Stimulated activated naive B cell treated with anti-CD40 and anti-IgM and Interleukin-4, amounts not matched to agents 10 μg/mL and 1 μg/mL and 100 μg/mL, for 72 hours (primary cell): ENCODE measurements at places on chromosomes 3 and 15.

- DNase-seq: no peak
These were observed 150.9 kb downstream of the TPRA1 start for GRCh38 chr3:127439621-127440020.

DNA sequence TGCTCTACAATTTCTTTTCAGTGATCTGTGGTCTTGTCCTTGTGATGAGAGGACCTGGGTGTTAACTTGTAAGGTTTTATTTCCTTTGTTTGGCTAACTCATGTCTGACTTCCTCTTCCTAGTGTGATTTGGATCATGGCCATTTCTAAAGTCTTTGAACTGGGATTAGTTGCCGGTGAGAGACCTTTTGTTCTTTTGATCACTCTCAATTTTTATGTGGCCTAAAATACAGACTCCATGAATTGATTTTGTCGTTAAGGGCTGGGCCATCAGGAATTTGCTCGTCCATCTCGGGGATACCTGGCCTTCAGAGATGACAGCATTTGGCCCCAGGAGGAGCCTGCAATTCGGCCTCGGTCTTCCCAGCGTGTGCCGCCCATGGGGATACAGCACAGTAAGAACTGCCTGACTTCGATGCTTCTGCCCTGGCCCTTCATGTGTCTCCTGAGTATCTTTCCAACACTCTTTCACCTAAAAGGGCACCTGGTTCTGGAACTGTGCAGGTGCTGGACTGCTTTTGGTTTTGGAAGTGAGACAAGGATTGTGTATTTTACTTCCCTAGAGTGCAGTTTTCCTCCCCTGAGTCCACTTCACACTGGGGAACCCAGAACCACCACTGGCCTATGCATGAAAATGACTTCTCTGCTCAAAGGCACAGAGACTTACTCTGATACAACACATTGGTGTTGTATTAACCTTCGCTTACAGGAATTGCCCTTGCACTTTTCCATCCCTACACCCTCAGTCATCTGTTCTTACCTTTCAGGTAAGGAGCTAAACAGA lies 13.1 kb upstream of the LRRC2 start:
- no peak for DNase-seq

GRCh38 chr3:10353160-10353559 lies 32.2 kb upstream of the SEC13 start:
- DNase-seq: no peak

DNA sequence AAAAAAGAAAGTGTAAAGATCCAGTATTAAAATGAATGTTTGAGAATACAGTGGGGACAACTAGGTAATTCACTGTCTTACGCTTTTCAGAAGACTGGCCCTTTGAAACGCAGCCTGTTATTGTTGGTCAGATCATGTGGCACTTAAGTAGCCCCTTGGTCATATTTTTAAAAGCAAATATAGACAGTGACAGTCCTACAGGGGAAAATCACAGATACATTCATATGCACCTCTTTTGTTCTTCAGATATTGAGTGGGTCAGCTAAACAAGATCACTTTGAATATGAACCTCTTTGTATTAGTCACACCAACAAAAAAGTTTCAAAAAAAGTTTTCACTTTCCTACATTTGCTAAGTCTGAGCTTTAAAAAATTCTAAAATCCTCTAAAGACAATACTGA lies 36.0 kb downstream of the TIGIT start:
- DNase-seq: no peak

DNA sequence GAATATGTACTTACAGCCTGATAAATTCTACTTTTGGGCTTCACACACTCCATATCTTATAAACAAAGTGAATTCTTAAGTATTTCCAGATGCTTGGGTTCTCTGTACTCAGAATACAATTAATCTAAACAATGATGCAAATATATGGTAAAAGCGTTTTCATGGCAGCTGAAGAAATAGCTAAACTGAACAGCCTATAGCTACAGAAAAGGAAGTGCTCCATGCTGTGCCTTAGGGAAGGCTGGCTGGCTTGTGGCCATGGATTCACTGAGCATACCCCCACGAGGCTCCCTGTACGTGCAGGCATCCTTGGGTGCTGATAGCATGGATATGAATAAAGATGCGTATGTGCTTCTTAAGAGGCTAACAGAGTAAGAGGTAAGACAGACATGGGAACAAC lies 264.0 kb downstream of the KLF13 start:
- DNase-seq: no peak

DNA sequence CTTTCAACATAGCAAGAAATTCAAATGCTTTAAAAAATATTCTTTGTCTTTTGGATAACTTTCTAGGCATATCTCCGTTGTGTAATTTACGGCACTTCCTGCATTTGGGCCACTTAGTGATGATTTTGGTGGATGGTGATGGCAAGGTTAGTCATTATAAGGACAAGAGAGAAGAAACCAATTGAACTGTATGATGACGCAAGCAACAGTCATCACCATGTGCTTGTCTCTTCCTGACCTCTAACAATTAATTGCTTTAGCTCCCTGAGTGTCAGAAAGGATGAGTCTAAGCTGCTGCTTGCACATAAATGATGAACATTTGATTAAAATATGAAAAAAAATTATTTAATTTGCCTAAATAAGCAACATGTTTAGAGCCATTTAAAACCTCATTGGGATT lies 11.3 kb upstream of the P2RY12 start:
- no peak for DNase-seq

- no peak for DNase-seq
These were observed 85.9 kb upstream of the IGF1R start for GRCh38 chr15:98562331-98562937.

DNA sequence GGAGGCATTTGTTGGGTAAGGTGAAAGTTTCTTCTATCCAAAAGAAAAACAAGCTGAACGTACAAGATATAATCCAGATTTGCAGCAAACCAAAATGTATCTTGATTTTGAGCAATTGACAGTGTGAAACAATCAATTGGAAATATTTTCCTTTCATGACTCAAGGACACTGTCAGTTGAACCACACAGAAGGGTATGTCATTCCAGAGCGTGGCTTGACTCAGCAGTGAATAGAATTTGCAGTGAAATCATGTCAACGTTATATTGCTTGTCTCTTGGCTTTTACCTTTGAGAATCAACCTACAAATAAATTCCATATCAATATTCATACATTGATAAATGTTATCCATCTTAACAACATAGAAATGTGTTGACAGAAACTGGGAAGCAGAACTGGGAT lies 78.2 kb downstream of the TM2D3 start:
- DNase-seq: no peak

DNA sequence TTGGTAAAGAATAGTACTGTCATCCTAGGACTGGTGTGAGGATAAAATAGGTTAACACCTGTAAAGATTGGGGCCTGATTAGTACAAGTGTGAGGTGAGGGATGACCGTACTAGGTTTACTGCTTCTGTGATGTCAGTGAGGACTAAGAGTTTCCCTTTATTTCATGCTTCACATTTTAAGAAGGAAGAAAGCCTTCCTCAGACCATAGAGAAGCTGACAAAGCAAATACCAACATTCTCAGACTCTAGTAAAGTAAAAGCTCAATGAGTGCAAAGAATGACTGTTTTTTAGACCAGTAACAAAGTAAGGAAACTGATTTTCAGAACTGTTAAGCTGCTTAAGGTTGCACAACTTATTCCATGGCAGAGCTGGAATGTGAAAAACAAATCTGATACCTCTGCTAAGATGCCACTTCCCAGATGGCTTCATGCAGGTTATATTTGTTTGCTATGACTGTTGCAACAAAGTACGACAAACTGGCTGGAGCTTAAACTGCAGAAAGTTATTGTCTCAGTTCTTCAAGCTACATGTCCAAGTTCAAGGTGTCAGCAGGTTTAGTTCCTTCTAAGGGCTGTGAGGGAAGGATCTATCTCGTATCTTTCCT lies 354.9 kb downstream of the RSL24D1 start:
- DNase-seq: no peak

DNA sequence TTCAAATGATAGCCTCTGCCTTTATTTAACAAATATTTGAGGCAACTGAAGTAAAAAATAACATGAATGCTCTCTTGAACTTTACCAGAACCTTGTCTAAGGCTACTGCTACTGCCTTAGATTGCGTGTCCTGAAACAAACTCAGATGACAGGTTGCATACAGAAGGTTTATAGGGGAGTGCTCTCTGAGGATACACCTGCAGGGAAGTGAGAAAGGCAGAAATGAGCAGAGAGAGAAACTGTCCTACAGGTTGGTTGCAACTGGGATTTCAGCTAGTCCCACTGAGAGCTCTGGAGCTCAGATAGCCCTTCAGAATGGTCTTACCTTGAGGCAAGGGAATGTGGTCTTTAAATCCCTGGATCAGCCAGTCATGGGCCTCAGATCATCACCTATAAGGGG lies 165.5 kb downstream of the IL5RA start:
- DNase-seq: no peak

- peak; percentile 26 for DNase-seq
These were observed 1.2 kb downstream of the SIDT1 start for GRCh38 chr3:113533534-113533892.

DNA sequence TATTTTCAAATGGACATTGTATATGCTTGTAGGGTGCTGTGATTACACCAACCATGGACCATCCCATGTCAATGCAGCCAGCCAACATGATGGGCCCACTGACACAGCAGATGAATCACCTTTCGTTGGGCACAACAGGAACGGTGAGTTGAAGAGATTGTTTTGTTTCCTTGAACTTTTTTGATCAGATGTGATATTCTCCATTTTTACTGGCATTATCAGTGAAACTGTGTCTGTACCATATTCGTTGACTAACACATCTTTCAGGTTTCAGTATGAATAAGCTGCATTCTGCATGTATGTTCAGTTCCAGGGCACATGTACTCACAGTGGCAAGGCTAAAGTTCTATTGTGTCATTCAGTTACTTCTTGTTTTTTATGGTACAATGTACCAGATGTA lies 655.2 kb downstream of the RBMS3 start:
- no peak for DNase-seq

DNA sequence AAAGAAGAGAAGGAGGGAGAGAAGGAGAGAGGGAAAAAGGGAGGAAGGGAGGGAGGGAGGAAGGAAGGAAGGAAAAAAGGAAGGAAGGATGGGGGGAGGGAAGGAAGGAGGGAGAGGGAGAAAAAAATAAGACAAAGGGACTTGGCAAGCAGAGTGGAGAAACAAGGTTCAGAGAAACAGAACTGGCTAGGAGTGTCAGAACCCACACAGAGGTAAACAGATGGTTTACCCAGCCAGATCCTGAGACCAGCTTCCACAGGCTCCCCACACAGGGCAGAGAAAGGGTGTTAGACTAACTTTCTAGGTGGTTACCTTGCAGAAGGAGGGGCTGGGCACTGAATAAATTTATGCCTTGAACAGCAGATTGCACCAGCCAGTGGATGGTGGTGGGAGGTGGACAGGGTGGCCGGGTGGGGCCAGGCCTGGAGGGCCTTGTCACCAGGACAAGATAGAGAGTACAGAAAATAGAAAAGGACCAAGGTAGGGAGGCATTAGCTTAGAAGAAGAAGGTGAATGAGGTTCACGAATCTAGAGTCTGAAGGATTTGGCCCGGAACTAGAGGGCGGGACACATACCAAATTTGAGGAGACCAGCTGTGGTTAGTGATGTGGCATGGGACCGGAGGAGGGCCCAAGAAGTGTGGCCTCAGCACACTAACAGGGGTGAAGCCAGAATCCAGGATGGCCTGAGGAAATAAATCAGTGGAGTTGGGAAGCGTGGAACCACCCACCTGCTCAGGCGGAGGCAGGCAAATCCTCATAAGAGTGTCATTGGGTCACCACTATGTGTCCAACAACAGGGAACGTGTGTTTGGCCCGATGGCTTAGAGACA lies 1.2 kb upstream of the TM4SF1 start:
- DNase-seq: no peak

DNA sequence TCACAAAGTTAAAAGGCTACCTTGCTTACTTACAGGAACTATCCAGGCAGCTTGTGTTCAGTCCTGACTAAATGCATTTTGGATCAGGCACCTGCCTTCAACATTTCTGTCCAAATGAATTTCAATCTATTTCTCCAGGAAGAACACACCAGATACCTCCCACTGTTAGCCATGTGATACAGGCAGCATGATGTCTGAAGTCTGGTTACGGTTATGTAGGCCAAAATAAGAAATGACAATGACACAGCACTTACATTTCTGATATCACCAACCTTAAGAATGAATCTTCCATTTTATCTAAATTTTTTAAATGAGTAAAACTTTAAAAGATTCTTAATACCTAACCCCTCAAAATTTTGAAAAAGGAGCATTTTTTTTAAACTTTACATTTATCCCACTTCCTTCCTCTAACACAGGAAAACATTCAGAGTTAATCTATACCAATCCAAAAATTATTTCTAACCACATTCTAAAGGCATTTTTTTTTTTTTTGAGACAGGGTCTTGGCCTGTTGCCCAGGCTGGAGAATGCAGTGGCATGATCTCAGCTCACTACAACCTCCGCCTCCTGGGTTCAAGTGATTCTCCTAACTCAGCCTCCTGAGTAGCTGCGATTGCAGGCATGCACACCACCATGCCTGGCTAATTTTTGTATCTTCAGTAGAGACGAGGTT lies at the start of gene MAP4:
MAP4 (minus strand) TSS at position 116 of the 673 bp plus-strand sequence. CDS start 17,556 bp downstream, outside the sequence.
- no peak for DNase-seq

GRCh38 chr3:107548601-107549000 lies 25.8 kb downstream of the BBX start:
- DNase-seq: no peak

DNA sequence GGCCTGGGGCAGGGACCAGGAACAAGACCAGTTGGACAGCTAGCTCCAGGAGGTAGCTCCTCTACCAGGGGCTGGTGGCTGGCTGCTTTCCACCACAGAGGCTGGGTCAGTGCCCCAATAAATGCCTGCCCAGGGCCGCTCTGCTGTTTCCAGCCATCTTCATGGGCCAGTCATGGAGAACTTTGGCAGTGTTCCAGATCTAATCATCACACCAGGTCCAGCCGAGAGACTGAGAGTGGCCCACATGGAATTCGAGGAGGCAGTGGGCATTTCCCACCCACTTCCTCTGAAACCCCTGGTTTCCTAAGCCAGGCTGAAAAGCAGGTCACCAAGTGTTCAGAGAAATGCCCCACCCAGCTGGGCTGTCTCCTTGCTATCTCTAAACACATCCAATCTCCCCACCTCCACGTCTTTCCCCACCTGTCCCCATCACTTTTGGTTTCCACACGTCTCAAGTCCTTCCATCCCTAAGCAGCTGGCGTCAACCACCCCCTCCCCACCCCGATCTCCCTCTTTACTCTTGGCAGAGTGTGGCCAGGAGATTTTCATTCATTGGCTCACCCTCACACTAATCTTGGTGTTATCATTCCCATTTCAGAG lies 190.0 kb upstream of the LINGO1 start:
- no peak for DNase-seq

- no peak for DNase-seq
These were observed 35.5 kb downstream of the FAH start for GRCh38 chr15:80188251-80188650.

DNA sequence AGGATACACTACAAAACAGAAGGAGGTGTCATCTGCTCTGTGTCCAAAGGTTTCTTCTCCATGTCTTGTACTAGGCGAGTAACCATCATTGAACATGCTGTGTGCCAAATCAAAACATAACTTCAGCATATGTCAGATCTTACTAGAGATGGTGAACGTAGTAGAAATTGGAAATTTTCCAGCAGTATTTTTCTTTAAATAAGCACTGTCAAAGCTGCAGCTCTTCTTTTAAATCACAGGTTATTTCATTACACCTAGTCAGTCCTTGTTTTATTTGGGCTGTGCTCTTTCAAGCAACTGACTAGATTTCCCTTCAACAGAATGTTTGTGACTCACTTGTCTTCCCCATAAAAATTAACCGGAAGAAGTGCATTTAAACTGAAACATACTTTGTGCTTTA lies 46.5 kb downstream of the MSL2 start:
- DNase-seq: no peak
